Activated CD4-positive, alpha-beta T cell treated with anti-CD3 and anti-CD28 coated beads, Interleukin-2, Interleukin-4, amounts not matched to agents 100 ng/mL and 50 ng/mL, durations not matched to agents 16 hours and 8 hours (primary cell): ENCODE measurements at places on chromosomes 7 and 10.

DNA sequence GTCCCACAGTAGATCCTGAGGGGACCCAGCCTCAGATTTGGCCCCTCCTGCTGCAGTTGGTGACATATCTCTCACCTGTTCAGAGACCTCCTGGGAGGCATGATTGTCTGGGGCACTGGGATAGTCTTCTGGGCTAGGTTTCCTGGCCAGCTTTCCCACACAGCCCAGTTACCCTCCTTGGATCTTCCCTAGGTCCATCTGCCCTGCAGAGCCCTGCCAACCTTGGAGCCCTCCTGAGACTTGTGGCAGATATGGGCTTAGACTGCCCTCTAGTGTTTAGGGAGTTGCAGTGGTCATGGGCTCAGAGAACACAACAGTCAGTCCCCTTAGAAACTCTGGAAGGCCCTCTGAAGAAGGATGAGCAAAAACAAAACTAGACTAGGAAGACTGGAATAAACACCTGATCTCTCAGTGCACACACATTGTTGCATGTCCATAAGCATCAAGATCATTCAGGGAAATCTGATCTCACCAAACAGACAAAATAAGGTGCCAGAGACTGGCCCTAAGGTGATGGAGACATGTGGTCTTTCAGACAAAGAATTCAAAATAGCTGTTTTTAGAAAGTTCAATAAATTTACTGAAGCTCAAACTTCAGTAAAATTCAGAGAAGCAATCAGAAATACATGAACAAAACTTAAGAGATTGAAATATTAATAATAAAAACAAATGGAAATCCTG lies 324.6 kb downstream of the ATRNL1 start:
- DNase-seq = peak; percentile 39

DNA sequence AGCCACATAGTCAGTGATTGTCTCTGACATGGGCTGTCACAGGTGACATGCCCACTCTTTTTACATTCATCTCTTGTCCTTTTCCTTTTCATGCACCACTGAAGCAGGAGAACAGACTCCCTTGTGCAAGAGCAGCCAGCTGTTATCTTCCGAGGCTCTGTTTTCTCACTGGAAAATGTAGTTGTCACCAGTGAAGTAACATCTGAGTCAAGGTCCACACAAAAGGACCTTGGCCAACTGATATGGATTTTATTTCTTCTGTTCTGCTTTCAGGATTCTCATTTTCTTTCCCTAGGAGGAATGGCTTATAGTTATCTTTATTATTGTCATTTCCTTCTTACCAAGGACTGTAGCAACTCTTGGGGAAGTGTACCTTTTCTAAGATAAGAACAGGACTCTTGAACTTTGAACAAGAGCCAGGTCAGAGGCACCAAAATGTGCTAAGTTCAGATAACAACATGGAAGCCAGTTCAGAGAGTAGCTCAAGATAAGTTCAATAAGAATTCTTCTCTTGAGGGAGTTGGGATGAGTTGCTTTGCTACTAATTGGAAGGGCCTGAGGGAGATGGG lies 22.7 kb downstream of the AVPI1 start:
- DNase-seq = no peak

DNA sequence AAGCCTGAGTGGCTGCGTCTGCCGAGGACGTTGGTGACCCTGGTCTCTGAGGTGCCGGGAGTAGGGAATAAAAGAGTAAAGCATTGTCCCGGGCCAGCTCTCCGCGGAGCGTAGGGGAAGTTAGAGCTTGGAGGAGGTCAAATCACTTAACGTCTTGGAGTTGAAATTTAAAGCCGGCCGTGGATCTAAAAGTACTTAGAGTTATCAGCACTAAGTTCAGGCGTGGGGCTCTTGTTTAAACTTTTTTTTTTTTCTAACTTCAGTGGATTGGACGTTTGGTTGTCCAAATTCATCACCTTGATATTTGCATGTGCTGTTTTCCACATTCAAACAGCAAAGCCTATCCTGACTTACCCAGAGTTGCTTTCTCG lies 700 bp downstream of the NIPSNAP2 start:
- DNase-seq = no peak

GRCh38 chr10:61279400-61279799 lies 173.8 kb downstream of the TMEM26 start:
- DNase-seq = no peak

DNA sequence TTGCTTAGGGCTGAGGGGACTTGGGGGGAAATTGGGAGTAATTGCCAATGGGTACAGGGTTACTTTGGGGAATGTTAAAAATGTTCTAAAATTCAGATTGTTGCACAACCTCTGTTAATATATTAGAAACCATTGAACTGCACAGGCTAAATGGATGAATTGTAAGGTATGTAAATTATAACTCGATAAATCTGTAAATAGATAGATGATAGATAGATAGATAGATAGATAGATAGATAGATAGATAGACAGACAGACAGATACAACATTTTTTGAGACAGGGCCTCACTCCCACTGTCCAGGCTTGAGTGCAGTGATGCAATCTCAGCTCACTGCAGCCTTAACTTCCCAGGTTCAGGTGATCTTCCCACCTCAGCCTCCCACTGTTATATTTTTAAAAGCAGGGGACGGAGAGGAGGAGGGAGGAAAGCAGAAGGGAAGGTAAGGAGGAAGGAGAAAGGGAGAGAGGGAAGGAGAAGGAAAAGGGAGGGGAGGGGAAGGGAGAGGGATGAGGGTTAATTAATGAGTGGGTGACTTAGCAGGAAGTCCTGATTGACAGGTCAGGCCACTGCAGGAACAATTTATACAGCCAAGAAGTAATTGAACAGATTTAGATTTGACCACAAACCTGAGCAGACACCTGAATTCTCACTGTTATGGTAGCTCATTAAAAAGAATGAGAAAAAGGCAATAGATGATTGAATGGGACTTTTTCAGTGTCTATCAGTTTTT lies 38.7 kb downstream of the AOC1 start:
- DNase-seq = no peak

GRCh38 chr10:110996256-110996655 lies 76.9 kb downstream of the SHOC2 start:
- no peak for DNase-seq

GRCh38 chr7:45080958-45081669 lies 7.7 kb downstream of the NACAD start:
- DNase-seq = no peak

GRCh38 chr7:133859231-133859630 lies 267.9 kb upstream of the LRGUK start:
- no peak for DNase-seq

- DNase-seq = peak; percentile 26
These were observed 45.2 kb upstream of the BHLHA15 start for GRCh38 chr7:98165827-98166667.

GRCh38 chr10:131102676-131103075 lies 208.8 kb downstream of the TCERG1L start:
- no peak for DNase-seq

DNA sequence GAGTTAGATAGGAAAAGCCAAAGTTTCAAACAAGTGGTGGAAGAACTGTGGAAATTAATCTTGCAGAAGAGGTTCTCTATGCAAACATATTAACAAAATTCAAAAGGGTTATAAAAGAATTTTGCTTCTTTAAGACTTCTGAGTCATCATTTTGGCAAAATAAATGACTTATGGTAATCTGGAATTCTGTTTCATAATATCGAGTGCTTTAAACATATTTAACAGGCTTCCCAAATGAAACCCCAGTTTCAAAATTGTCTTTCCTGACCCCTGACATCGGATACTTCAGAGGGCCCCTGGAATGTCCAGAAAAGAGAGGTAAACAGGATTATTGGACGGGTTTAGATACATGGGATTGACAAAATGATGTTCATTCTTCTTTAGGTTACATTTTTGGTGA lies 444.6 kb downstream of the HTR7 start:
- DNase-seq = no peak

GRCh38 chr7:91285696-91286355 lies 21.6 kb downstream of the FZD1 start:
- DNase-seq = no peak

DNA sequence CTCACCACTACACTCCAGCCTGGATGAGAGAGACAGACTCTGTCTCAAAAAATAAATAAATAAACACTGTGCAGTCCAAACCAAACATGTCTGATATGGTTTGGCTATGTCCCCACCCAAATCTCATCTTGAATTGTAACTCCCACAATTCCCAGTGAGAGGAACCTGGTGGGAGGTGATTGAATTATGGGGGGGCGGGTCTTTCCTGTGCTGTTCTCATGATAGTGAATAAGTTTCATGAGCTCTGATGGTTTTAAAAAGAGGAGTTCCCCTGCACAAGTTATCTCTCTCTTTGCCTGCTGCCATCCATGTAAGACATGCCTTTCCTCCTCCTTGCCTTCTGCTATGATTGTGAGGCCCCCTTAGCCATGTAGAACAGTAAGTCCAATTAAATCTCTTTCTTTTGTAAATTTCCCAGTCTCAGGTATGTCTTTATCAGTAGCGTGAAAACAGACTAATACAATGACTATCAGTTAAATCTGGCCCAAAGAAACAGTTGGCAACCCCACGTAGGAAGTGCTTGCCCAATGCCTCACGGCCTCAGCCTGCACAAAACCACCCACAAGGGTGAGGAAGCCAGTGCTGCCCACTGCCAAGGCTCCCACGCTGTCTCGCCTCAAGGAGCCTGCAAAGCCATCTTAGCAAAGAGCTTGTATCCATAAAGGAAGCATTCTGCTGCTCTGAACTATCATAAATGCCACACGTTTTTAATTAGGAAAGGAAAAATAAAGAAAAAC lies 64.7 kb downstream of the PIK3AP1 start:
- DNase-seq = no peak

- no peak for DNase-seq
These were observed 1.8 kb downstream of the MMRN2 start for GRCh38 chr10:86955501-86956194.

DNA sequence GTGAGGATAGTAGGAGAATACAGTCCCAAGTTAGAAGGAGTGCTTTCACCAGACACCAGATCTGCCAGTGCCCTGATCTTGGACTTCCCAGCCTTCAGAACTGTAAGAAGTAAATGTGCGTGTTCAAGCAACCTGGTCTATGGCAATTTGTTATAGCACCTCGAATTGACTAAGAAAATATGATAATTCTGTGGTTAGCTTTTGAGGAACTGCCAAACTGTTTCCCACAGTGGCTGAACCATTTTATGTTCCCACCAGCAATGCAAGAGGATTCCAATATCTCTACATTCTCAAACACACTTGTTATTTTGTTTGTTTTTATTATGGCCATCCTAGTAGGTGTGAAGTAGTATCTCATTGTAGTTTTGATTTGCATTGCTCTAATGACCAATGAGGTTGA lies 47.0 kb downstream of the RBM20 start:
- no peak for DNase-seq

- no peak for DNase-seq
These were observed 16.7 kb downstream of the TRIM56 start for GRCh38 chr7:101102026-101102425.

DNA sequence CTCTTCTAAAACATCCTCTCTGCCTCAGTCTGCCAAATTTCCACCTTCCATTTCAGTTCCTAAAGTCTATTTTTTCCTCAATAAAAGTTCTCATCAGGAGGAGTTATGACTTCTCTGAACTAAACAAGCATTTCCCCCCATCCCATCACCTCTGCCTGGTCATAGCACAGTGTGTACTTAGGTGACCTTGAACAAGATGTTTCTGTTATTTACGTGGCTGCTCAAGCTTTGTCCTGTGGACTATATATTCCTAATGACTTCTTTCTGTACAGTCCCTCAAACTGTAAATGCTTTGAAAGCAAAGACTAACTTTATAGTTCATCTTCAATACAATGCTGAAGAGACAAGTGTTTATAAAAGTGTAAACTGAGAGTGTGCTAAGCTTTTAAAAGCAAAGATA lies 166.9 kb downstream of the CPEB3 start:
- DNase-seq = no peak

DNA sequence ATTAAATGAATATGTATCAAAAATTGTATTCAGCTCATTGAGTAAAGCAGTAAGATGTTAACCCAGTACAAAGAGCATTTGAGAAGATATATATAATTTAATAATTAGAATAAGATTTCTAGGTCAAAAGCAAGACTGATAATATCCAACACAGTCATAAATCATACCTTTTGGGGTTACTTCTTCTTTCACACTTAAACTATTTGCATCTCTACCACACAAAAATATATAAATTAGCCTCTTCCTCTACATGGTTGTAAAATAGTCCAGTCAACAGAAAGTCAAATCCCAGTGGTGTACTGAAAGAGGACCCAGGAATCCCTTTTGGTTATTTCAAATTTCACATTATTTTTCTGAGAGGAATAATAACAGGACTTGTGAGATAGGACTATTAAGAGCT lies 204.6 kb upstream of the INHBA start:
- DNase-seq = no peak

- DNase-seq = no peak
These were observed 2.3 kb upstream of the VENTX start for GRCh38 chr10:133235265-133235855.

GRCh38 chr10:132992433-132993215 lies 50.3 kb upstream of the CFAP46 start:
- no peak for DNase-seq

- no peak for DNase-seq
These were observed 177.8 kb downstream of the PIP4K2A start for GRCh38 chr10:22536620-22537019.

DNA sequence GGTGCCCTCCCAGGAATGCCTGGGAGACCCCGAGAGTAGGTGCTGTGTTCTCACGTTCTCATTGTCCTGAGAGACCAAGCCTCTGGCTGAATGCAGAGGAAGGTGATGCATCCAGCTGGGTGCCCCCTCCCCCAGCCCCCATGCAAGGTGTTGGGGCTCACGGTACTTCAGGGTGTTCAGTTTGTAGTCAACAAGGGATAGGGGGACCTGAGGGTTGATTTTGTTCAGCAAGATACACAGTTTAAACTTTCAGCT lies 60.4 kb upstream of the DUSP5 start:
- DNase-seq = no peak

DNA sequence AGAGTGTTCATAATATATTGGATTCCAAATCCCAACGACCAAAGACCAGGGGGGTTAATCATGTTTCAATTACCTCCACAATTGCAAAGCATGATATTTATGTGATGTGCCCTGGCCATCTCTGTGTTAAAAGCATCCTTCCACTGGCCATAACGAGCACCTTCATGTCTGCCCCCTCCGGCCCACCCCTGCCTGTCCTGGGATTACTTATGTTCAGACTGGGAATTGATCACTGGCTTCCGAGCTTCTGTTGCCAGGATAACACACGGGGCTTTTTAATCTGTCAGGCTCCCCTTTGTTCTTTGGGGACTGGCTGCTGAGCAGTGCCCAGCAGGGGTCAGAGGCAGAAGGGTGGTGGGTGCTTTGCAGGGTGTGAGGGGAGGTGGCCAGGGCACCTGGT lies 13.7 kb upstream of the CHST15 start:
- no peak for DNase-seq

GRCh38 chr7:5420067-5420880 lies 3.4 kb downstream of the TNRC18 start:
- no peak for DNase-seq

GRCh38 chr10:36712695-36713094 lies 412.7 kb upstream of the ANKRD30A start:
- no peak for DNase-seq
